ENCODE measurements at places on chromosomes 6 and 20. TPM values are rescaled to one million over a fixed set of nuclear protein-coding genes. Genes with fewer than 3 reads are reported as not detected.

GRCh38 chr6:13404228-13404891 is 76.0 kb upstream of the TBC1D7 start:
- no peak for DNase-seq

DNA sequence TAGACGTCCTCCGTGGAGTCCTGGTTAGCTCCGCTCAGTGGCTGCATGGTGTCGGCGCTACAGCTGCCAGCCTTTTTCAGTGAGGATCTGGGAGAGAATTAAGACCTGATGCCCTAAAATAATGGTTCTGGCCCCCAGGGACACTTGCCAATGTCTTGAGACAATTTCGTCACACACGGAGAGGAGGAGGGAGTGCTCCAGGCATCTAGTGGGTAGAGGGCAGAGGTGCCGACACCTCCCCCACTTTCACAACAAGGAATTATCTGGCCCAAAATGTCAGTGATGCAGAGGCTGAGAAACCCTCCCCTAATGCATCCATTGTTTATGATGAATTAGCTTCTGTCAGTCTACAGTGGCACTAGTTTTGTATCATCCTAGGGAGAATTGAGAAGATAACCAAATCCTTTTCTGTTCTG is 24.4 kb downstream of the TMEM181 start:
- no peak for DNase-seq

DNA sequence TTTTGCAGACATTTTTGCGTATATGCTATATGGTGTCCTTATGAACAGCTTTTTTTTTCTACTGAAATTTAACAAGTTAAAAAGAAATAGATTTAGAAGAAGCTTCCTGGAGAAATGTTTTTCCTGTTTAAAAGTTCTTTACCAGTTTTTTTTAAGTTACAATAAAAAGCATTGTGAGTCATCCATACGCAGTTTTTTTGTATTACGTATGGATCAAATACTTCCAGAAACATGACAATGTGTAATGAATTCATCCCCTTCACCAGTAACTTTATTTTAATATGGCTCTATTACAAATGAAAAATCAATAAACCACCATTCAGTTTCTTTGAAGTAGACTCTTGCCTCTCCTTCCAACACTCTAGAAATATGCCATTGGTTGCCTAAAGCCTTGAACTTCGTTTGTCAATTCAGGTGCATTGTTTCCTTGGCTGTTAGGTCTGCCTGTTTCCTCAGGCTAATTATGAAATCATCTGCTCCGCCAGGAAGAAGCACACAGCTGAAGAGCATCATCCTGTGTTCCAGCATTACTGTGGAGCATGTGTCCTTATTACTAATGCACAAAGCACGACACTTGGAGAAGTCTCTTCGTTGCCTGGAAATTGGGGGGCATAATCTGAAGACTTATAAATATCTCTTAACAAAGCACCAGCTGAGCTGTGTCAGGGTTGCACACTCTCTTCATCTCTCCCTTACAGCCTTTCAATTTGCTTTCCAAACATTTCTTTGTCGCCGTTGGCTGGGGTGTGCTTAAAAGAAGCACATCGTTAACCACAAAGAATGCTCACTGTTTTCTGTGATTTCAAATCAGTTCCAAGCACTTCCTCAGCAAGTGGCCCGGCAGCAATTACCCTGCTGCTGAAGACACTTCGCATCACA is 9.6 kb downstream of the MOXD1 start:
- peak; percentile 7 for DNase-seq

- DNase-seq = no peak
These were observed 1.9 kb downstream of the PLCB1 start for GRCh38 chr20:8133851-8134451.

The SPATA25 gene
- total RNA-seq = not detected

The NKAPL gene
- 0.17 TPM for total RNA-seq
